ENCODE measurements at places on chromosomes 11 and 22.
A peak's percentile ranks its signal among the peaks of the same experiment; 100 is the strongest.

GRCh38 chr11:43278193-43278956, 33.4 kb upstream of the API5 start:
- DNase-seq, result no peak

- DNase-seq, result peak; percentile 50
Observed at GRCh38 chr11:44950031-44950624, 555 bp downstream of the TP53I11 start.

DNA sequence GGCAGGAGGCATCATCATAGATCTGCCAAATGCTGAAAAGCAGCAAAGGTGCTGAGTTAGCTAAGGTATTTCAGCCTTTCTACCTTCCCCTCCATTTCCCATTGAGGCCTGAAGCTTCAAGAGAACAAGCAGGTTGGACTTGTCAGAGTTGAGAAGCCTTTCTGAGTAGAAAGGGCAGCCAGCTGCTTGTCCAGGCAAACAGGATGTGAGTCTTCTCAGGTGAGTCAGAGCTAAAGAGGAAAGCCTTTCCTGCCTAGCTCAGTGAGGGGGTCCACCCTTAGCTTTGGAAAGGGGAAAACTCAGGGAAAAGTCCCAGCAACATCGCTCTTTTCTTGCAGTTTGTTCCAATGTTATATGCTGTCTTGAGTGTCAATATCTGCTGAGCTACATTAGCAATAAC, 13.2 kb upstream of the MPZL2 start:
- DNase-seq, result no peak

- no peak for DNase-seq
Observed at GRCh38 chr11:119876841-119877240, 147.8 kb upstream of the NECTIN1 start.

- peak; percentile 47 for DNase-seq
Observed at GRCh38 chr11:94641167-94641761, 74.1 kb downstream of the PIWIL4 start.

- no peak for DNase-seq
Observed at GRCh38 chr11:43270468-43270867, 41.3 kb upstream of the API5 start.

- no peak for DNase-seq
Observed at GRCh38 chr11:35688023-35688422, 25.4 kb downstream of the TRIM44 start.

- no peak for DNase-seq
Observed at GRCh38 chr11:14189874-14190273, 169.1 kb downstream of the RRAS2 start.

DNA sequence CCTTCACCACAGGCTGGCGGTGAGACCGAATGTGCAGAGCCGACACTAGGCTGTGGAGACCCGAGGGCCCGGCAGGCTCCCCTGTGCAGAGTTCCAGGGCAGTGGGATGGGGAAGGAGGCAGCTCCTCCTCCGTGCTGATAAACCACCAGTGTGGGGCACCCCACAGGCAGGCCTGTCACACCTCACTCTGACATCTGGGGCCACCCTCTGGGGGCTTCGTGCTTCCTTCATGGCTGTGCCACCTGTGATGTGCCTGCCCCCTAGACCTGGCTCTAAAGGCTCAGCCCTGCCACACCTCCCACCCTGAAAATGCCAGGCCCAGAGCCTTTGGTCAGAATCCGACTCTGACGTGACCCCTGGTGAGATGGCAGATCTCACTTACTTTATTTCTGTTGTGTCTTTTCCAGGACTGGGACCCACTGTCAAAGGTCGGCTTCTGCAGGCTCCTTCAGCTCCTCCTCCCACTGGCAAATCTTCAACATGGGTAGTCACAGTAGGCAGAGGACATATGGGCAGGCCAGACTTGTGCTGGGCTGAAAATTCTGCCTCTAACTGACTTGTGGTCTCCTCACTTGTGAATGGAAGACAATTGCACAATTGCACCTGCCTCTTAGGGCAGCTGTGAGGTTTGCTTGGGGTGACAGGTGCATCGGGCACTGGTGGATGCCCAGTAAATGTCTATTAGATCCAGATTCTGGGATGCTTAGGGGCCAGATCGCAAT, 46.2 kb upstream of the TSKU start:
- no peak for DNase-seq

- no peak for DNase-seq
Observed at GRCh38 chr22:38249803-38250642, 22.8 kb downstream of the TMEM184B start.

DNA sequence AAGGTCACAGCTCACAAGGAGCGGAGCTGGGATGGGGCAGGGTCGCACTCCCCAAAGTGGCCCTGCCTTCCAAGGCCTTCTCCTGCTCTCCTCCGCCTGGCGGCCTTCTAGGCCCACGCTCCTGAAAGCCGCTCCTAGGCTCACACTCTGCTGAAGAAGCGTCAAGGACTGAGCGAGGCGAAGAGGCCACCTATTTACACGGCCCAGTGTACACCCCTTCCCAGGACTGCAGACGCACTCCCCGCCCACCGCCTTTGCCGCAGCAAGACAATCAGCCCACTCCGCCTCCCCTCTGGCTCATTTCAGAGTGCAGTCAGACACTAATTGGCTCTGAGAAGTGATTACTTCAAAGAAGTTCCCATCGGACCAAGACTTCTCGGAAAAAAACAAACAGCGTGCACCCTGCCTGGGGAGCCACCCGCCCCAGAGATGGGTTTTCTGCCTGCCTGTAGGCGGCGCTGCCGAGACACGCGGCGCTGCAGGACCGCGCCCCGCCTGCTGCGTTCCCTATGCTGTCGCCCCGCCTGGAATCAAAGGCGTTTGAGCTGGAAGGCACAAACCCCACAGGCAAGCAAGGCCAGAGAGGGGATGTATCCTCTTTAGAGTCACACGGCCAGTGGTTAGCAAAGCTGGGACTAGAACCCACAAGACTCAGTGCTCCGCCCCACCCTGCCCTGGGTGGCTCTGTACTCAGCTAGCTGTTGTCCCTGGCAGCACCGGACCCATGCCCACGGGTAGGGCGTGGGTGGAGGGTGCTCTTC, 414.8 kb downstream of the BUD13 start:
- DNase-seq, result no peak

DNA sequence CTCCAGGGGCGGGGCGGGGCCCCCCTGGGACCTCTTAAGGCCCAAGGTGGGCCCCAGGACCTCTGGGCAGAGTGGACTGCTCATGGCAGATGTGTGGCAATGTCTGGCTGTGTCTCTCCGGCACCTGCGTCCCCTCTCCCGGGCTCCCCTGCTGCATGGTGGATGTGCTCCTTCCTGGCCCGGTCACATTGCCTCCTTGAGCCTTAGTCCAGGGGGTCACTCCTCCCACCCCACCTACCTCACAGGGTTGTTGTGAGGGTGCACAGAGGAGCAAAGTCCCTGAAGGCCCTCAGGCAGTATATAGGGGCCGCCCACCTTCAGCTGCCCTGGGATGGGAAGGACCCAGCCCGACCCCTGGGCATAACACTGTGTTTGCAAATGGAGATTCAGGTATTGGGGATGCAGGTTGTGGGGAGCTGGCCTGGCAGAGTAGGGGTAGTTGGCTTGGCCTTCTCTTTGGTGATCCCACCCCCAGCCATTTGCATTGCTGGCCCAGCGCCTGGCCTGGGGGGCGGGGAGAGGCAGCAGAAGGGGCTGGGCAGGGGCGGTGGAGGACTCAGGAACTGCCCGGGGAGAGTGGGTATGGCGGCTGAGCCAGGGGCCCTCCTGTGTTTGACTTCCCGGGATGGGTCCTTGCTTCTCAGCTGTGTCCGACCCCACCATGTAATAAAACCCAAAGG, 11.3 kb downstream of the KCTD17 start:
- no peak for DNase-seq

DNA sequence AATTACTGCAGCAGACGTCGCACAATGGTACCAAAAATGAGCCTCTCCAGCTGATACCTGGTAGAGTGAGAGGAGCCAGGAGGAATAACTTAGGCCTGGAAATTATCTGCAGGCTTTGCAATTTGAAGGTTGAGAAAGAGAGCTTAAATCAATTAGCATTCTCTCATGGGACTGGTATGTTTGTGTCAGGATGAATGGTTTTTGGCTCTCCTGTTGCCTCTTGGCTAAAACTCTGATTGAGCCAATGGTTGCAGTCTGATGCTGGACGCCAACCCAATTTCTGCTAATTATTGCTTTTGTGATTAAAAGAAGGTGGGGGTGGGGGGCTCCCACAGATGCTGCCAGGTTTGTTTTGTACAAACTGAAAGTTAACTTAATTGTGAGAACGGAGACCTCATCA, 12.5 kb upstream of the NELL1 start:
- no peak for DNase-seq

DNA sequence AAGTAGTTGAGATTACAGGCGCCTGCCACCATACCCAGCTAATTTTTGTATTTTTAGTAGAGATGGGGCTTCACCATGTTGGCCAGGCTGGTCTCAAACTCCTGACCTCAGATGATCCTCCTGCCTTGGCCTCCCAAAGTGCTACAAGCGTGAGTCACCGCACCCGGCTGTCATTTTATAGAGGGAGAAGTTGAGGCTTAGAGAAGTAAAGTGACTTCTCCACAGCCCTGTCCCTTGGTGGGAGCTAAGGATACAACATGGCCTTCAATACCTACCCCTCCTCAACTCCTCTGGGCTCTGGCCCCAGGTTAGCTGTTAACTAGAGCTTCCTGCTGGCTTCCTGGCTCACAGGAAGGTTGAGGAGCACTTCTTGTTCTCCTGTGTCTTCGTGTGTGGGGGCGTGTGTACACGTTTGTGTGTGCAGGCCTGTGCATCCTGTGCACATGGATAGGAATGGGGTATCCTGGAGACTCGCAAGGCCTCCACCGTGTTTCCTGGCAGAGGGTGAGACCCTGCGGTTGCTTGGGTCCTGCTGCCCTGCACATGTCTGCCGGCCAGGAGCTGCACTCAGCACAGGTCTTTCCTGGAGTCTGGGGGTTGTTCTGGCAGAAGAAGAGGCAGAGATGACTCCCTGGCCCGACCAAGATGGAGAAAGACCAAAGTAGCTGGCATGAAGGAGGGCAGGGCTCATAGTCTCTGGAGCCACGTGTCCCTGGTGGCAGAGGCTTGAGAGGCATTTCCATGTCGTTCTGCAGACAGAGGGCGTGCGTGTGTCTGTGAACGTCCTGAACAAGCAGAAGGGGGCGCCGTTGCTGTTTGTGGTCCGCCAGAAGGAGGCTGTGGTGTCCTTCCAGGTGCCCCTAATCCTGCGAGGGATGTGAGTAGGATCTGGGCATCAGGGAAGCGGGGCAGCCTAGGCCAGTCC, 2.4 kb downstream of the SIDT2 start:
- DNase-seq, result peak; percentile 67

GRCh38 chr11:130188047-130188446, 28.5 kb downstream of the ST14 start:
- no peak for DNase-seq

GRCh38 chr22:31683181-31684105, 21.4 kb upstream of the PISD start:
- DNase-seq, result no peak

DNA sequence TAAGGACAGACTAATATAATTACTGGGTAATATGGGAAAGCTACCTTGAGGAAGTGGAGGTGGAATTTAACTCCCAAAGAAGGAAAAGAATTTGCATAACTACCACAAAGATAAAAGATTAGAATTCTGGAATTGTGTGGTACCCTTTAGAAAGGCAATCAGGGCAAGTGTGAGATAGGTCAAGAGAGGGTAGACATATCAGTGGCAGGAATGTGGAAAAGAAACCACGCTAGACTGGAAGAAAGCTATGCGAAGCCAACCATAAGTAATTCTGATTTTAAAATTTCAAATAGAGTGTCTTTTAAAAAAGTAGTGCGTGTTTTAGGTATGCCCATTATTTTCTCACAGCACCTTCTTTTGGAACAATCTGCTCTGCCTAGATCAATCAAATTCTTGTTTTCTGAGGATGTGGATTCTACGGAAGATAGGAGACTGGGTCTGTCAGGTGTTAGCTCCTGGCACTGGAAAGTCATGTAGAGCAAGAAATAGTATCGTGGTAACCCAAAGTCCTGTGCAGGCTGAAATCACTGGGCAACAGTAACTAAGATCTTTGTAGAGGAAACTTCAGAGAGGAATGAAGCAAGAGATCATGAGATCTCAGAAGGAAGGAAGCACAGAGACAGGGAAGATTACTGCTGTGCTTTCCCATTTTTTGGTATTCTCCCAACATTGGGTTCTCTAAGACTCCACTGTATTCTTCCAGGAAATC, 111.3 kb upstream of the MTMR2 start:
- DNase-seq, result no peak

- peak; percentile 40 for DNase-seq
Observed at GRCh38 chr11:134015556-134015955, 53.3 kb upstream of the JAM3 start.

GRCh38 chr22:47588578-47588960, 826.1 kb downstream of the TBC1D22A start:
- no peak for DNase-seq

DNA sequence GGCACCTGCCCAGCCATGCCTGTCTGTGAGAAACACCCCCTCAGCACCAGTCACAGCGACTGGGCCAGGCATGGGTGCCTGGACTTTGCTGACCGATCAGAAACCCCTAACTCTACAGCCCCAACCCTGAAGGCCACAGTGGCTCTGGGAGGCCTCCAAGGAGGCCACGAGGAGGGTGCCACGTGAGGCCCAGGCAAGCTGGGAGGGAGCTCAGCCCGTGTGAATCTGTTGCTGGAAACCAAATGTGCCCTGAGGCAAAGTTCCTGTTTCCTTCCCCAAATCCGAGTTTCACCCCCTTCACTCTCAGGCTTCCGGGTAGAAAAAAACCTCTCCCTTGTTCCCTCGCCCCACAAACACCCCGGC, 1.3 kb downstream of the UNC93B1 start:
- DNase-seq, result no peak

GRCh38 chr11:120707098-120707497, 195.6 kb downstream of the GRIK4 start:
- DNase-seq, result no peak

DNA sequence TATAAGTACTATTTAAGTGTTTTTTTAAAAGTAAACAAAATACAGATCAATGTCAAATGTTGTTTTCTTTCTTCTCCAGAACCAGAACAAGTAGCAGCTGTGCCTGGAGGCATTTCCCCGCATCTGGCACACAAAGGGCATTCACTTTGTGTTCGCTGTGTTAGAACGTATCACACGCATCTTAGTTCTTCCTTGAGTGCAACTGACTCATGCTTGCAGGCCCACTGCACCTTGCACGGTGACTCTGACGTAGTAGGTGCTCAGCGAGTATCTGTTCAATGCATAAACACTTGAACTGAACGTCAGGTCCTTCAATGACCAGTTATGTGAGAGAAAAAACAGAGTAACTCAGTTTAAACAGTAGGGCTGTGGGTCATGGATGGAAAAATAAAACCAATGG, 3.5 kb downstream of the IFT27 start:
- DNase-seq, result no peak

GRCh38 chr11:131692961-131693360, 322.5 kb downstream of the NTM start:
- DNase-seq, result no peak

DNA sequence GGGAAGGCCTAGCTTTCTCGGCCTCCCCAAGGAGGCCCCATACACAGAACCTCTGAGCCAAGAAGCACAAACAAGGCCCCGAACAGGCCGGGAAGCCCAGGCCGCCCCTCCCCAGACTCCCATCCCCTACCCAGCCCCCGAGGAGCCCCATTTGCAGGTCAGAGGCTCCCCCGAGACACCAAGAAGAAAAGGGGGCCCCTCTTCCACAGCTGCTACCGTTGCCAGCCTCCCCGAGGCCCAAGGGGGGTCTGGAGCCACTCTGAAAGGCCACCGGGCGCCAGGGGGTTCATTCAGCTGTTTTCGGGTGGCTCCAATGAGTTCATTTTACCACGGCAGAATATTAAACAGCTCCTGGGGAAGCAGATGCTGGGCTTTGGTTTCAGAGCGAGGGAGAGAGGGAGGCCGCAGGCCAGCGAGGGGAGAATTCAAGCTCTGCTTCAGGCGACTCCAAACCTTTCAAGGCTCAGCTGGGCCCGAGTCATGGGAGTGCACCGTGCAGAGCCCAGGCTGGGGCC, 28.5 kb downstream of the MN1 start:
- no peak for DNase-seq

All from heart left ventricle (tissue), 16 donors.